ENCODE measurements at places on chromosomes 11 and 22.

DNA sequence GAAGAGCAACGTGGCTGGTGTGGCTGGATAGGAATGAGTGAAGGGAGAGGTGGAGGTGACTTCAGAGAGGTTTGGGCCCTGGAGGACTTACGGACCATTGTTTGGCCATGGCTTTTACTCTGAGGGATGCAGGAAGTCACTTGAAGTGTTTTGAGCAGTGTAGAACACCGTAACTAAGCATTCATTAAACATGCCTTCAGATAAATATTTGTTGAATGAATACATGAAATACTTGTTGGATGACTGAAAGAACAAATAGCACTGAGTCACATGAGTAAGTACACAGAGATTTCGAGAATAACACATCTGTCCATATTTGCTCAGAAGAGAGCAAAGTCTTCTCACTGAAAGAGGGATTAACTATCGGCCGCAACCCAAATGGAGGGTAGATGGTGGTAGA lies 182.7 kb upstream of the SNX19 start:
- DNase-seq = no peak

DNA sequence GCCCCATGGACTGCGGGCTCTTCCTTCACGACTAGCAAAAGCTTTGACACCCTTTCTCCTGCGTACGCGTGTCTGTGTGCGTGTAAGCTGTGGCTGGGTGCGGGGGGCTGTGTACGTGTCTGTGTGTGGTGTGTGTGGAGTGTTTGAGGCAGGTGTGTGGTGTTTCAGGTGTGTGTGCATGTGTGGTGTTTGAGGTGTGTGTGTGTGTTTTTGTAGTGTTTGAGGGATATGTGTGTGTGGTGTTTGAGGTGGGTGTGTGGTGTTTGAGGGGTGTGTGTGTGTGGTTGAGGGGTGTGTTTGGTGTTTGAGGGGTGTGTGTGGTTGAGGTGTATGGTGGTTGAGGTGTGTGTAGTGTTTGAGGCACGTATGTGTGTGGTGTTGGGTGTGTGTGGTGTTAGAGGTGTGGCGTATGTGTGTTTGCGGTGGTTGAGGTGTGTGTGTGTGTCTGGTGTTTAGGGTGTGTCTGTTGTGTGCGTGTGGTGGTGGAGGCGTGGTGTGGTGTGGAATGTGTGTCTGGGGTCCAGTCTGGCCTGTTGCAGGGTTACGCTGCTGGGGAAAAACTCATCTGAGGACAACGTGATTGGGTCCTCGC lies 687 bp upstream of the ARSA start:
- no peak for DNase-seq

DNA sequence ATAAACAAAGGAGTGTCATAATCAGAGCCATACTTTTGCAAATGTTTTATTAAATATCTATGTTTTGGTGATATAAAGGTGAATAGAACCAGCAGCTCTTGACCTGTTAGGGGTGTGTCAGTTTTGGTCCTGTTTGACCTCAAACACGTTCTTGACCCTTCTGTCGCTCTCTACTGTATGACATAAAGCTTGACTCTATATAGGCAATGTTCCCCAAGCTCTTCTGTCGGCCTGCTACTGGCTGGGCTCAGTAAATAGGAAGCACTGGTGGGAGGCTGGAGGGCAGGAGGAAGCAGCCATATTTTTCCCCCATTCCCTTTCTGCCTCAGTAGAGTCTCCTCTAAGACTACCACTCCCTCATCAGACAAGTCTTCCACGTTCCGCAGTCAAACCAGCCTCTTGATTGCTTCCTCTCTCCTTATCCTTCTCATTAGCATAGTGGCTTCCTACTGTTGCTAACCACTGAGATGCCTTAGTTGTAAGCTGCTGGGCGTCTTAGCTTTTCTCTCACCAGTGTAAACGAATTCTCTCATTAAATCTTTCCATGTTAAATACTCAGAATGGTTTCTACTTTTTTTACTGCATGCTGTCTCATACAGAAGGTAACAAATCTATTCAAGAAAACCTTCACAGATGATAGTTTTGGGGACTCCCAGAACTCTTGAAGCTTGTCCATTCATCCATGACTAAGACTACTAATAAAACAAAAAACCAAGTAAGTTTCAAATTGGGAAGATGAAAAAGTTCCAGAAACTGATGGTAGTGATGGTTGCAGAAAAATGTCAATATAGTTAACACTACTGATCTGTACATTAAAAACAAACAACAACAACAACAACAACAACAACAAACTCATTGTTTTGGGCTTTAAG lies 3.3 kb downstream of the NPAT start:
- no peak for DNase-seq

DNA sequence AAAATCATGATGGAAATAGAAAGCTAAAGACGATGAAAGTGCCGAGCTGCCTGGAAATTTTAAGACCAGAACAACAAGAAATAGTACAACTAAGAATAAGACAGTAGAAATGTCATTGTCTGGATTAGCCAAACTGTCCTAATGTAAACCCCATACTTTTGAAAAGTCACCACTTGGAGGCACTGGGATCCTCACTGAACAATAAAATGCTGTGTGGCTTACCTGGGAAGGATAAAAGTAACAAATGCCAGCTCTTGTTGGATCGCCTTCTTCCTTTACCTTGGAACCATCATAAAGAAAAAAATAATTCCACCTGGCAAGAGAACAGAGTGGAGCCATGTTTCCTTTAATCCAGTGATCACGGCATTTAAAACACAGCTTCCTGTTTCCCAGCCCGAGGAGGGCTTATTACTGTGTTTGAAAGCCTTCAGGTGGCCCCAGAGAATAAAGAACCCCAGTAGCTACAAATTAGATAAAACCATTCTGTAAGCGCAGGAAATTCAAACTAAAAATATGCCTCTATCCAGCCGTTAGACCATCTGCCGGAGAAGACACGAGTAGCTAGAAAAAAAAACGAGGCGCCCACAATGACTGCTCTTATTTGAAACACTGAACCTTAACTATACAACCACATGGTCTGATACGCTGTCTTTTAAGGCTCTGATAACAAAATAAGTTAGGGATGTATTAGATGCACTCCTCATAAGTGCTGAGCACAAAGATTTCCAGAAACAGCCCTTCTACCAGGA lies 4.4 kb downstream of the HPS4 start:
- no peak for DNase-seq

DNA sequence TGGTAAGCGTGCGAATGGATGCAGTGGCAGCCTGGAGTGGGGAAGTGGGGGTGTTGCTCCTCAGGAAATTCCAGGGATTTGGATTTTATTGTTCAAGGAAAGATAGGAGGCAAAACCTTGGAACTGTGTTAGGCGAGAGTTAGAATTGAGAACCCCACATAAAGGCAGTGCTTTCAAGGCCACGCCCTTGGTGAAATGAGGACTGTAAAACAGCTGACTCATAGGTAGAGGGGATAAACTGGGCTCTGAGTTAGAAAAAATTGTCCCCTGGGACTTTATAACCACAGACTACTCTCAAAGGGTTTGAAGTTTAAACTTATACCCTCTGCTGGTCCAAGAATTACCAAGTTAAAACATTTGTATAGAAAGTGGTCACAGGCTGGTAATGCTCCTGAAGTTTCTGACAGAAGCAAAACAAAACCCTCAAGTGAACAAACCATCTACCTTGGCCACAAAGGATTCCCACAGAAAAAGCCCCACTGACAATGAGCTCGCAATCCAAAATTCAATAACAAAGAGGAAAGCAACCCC lies 250.3 kb upstream of the TBCEL start:
- no peak for DNase-seq

All from stimulated activated CD4-positive, alpha-beta T cell treated with anti-CD3 and anti-CD28 coated beads, Interleukin-2, amount 100 ng/mL, for 4 hours (primary cell).